ENCODE measurements at places on chromosomes 3 and 15.

GRCh38 chr3:127273206-127273605 is 14.6 kb downstream of the PRR20G start:
- no peak for DNase-seq

- no peak for DNase-seq
Measured at GRCh38 chr3:23262766-23263165, 59.6 kb downstream of the UBE2E2 start.

DNA sequence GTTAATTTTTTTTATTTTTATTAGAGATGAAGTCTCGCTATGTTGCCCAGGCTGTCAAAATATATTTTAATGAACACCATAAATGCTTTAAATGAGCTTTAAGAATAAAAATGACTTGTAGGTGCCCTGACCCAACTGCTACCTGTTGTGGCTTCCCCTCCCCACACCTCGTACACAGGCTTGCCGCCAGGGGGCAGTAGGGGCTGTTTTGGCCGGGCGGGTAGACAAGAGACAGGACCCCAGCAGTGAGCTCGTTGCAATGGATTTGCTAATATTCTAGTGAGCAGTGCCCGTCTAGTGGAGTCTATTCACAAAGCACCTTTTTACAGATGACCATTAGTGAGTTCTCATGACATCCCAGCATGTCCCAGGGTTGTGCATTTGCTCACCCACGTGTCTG is 418.1 kb downstream of the OCA2 start:
- DNase-seq, result no peak

DNA sequence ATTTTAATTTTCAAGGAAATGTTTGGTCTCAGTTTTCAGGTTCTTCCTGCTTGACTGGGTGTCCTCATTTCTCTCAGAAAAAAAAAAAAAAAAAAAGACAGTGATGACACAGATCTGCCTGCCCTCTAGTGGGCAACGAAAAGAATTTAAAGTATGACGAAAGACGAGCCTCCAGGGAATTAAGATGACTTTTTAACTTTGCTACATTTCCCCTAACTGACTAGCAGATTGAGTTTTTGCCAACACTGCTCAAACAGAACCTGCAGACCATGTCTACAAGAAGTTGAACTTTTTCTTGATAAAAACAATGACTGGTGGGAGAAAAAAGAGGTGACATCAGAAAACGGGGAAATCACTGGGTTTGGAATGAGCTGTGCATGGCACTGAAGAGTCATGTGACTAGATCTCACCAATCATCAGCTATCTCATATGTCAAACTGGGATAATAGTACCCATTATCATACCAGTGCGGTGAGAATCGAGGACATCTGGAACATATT is 40.8 kb downstream of the EOMES start:
- DNase-seq, result no peak

DNA sequence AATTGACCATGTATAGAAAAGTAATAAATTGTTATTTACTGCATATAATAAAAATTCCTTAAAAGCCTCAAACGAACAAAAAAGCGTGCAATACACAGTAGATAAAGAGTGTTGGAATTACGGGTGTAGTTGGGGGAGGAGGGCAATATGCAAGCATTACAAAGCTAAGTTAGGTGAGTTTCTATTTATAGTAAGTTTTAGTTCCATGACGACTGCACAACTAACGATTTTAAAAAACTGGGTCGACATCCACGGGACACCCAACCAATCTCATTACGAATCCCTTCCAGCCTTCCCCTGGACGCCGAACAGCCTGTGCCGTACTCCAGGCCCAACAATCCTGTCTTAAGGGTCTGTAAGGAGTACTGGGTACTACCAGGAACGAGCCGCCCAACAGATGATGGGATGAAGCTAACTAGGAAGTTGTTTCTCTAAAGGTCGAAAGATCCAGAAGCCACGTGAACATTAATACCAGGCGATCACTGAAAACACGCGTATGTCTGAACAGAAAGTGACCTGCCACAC is 677 bp downstream of the POLQ start:
- no peak for DNase-seq

GRCh38 chr15:33226559-33227181 is 32.2 kb upstream of the FMN1 start:
- DNase-seq, result peak; percentile 10

DNA sequence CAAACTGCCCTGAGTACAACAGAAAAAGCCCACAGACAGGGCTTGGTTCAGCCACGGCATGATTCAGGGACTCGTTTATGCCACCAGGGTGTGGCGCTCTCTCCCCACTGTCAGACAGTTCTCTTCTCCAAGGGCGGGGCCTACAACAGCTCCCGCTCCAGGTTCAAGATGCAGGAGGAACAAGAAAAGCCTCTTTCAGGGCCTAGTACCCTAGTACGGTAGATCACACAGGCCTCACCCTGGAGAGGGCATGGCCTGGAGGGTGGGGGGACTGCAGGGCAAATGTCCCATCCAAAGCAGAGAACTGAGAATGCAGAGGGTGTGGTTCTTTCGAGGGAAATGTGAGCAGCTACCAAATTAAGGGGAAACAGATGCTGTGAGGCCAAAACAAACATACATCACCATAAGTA is 12.0 kb downstream of the MESD start:
- DNase-seq, result no peak

DNA sequence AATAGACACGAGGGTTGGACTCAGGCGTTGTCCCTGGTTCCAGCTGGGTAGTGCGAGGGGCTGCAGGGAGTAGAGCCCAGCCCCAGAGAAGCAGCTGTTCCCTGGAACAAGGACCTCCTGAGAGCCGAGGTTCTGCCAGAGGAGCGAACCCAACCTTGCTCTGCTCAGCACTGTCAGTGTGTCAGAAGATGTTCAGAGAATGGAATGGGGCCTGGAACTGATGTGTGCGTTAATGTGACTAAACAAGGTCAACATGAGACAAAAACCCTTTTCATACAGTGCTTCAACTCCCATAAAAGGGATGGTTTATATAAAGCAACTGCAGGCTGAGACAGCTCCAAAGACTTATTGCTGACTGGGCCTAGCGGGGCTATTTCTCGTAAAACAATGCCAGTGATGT is 35.5 kb upstream of the HACD2 start:
- DNase-seq, result no peak

DNA sequence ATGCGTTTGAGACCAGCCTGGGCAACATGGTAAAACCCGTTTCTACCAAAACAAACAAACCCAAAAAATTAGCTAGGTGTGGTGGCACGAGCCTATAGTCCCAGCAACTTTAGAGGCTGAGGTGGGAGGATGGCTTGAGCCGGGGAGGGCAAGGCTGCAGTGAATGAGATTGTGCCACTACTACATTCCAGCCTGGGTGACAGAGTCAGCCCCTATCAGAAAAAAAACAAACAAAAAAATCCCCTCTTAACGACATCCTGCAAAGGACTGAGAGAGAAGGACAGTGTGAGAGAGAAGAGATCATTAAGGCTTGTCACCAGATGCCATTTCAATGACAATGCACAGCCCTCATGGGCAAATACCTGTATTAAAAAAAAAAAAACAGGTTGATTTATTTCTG is 266.7 kb upstream of the ATP10A start:
- no peak for DNase-seq

DNA sequence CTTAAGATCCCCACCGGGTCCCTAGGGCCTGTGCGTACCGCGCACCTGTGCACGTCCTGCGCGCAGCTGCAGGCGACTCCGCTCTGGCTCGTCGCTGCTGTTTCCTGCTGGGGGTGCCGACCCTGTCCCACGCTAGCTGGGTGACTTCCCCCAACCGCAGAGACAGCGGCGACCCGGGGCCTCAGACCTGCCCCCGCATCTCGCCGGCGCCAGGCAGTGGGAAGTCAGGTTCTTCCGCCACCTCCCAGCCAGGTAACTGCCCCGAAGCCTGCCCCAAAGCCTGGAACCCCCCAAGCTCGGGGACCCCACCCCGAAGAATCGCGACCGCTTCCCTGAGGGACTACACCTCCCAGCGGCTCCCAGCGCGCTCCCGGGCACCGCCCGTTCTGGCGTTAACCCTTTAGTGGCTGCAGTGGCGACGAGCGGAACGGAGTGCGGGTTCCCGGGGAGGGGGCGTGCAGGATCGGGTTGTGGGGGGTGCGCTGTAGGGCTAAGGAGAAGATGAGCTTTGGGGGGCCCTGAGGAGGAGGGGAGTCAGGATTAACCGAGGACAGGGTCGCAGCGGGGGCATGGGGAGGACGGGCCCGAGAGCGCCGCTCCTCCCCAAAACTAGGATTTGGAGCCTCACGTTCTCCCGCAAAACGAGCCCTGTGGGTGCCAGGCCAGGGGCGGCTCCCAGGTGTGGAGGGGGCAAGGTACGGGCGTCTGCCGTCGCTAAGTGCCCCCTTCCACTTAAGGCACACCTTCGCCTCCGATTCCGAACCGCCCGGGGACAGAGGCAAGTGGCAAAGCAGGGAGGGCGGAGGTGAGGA is 589 bp downstream of the NEIL1 start:
- peak; percentile 20 for DNase-seq

DNA sequence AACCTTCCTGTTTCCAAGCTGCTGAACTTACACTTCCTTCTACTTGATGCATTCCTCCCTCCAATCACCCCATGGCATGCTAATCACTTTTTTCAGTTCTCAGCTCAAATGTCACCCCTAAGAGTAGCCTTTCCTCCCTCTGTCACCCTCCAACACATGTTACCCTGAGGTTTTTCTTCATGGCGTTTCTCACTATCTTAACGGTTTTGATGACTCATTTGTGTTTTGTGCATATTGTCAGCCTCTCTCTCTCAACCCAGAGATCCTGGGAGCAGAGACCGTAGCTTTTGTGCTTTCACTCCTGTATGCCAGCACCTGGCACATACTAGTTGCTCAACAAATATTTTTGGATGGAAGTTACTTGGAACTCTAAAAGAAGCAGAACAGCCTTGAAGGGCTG is 24.5 kb downstream of the LRRC3B start:
- no peak for DNase-seq

DNA sequence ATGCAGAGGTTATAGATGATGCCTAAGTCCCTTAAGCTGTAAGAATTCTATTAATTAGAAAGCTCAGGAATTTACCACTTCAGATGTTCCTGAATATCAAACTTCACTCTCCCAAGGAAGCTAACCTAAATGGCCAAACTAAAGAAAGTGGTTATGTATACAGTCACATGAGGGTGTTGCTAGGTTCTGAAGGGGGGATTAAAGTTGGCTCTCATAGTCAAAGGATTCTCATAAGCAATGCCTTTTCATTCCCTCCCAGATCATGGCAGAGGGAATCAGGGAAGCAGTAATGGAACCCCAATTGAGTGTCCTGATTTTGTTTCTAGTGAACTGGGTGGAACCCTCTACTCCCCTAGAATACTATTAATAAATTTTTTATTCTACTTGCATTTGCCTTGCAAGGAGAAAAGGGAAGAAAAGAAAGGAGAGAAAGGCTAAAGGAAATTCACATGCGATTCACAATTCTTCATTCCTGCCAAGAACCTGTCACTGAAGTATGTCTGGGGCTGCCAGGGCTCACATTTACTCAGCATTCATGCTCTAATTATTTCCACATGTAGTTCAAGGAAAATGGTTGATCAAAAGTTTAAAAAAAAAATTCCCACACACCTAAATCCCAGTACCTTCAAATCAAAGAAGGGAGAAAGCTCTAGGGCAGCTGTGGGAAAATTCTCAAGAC is 25.1 kb downstream of the FSTL1 start:
- DNase-seq, result no peak

DNA sequence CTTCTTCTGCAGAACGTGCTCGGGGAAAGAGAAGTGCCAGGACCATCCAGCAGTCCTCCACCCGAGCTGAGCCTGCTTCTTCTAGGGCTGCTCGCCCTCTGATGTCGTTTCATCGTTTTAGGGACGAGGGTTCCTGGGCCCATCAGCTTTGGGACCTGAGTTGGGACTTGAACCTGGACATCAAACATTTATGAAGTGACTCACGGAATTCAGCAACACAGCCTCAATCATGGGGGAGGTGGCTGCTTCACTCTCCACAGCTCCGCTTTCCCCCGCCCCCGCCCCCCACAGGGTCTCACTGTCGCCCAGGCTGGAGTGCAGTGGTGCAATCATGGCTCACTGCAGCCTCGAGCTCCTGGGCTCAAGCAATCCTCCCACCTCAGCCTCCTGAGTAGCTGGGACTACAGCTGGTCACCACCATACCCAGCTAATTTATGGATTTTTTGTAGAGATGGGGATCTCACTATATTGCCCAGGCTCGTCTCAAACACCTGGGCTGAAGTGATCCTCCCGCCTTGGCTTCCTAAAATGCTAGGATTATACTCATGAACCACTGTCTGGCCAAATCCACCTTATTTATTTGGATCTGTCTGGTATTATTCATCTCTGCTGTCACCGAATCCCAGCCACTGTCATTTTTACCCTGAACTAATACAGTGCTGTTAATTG is 725 bp upstream of the SCAMP2 start:
- DNase-seq, result no peak

GRCh38 chr15:100005715-100006114 is 272.5 kb upstream of the LYSMD4 start:
- no peak for DNase-seq

DNA sequence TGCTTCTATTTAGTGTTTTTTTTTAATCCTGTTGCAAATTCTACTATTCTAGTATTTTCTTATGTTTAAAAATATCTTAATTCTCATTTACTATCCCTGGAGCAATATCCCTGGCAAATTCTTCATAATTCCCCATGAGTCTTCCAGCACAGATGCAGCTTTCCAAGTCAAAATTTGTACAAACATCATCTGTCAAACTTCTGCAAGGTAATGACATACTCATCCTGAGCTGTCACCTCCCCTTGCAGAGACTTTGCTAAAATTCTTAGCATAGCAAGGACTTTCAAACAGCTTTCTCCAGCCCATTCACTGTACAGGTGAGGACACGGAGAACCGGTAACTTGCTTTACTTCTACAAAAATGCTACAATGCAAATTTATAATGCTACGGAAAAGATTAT is 28.6 kb upstream of the VGLL4 start:
- no peak for DNase-seq

GRCh38 chr3:30663533-30664241 is 57.3 kb downstream of the TGFBR2 start:
- DNase-seq, result no peak

DNA sequence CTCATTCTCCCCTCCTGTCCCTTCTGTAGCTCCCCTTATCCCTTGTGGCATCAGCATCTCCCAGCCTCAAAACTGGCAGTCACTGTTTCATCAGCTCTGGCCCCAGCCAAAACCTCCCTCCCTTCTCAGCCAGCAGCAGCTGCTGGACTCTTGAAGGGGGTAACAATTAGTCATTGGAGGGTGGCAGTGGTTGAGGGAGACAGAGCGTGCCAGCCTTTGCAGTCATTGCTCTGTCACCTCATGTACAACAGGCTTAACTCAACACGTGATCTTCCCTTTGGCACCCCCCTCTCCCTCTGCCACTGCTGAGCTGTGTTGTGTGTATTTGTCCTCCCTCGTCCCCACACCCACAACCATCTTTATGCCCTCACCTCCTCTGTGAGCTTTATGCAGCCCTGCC is 28.2 kb downstream of the RBP2 start:
- no peak for DNase-seq

GRCh38 chr3:42665050-42665878 is 11.8 kb downstream of the ZBTB47 start:
- DNase-seq, result no peak

DNA sequence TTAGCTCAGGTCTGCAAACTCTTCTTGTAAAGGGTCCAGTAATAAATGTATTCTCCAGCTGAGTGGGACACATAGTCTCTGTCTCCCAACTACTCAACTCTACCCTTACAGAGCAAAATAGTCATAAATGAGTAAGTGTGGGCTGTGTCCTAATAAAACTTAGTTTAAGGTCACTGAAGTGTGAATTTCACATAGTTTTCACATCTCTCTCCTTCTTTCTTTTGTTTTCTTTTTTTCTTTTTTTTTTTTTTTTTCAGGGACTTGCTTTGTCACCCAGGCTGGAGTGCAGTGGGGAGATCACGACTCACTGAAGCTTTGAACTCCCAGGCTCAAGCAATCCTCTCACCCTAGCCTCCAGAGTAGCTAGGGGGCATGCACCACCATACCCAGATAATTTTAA is 1.9 kb upstream of the ACTL6A start:
- DNase-seq, result no peak

Data from stimulated activated CD4-positive, alpha-beta T cell treated with anti-CD3 and anti-CD28 coated beads, Interleukin-1b, Interleukin-23, amount 100 ng/mL, for 1 hour (primary cell).